ENCODE measurements at places on chromosomes 7 and 10. TPM values are rescaled to one million over a fixed set of nuclear protein-coding genes. Genes with fewer than 3 reads are reported as not detected.

DNA sequence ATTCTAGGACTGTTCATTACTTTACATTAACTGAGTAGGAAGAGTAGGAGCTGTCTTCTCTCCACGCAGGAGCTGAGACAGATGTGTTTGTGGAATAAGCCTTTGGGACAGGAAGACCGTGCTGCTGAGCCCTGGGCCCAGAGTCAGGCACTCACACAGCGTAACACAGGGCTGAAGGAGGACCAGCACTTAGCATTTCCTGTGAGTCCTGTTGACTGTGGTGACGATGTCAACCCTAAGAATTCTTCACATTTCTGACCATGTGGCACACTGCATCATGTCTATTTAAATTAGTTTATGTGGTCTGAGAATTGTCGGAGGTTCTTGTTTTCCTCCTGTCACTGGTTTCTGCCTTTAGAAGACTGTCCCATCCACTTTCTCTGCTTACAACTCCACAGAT, 117.2 kb downstream of the PIP4K2A start:
- DNase-seq, result no peak

GRCh38 chr7:2530071-2530987, 10.8 kb downstream of the LFNG start:
- DNase-seq, result no peak

The FZD1 gene
- 61.8 TPM for polyA plus RNA-seq

- DNase-seq, result no peak
Observed at GRCh38 chr7:134737566-134738345, 41.7 kb upstream of the CALD1 start.

The ERVW-1 gene
- 2.5 TPM for polyA plus RNA-seq

The BLNK gene
- 40.4 TPM for polyA plus RNA-seq

Data from left renal cortex interstitium (tissue), 4 donors.